Sigmoid colon (tissue), 7 donors: ENCODE measurements at places on chromosomes 4 and X. TPM values are rescaled to one million over a fixed set of nuclear protein-coding genes. Genes with fewer than 3 reads are reported as not detected.
A peak's percentile ranks its signal among the peaks of the same experiment; 100 is the strongest.

The GRXCR1 gene
- total RNA-seq, result not detected

The TCEAL8 gene
- total RNA-seq, result 81.0 TPM

The SOD3 gene
- 69.1 TPM for total RNA-seq

The MBNL3 gene
- 5.7 TPM for total RNA-seq

- peaks cover 32% of the 10 kb centered on the region for H3K4me1 ChIP-seq
- H3K36me3 ChIP-seq, result no peaks in the 10 kb centered on the region
- peak overlapping the region; percentile 27 for H3K27ac ChIP-seq
- H3K4me3 ChIP-seq, result no peak overlapping the region
Observed at GRCh38 chrX:119682019-119682989, 10.7 kb downstream of the SEPTIN6 start.

GRCh38 chr4:158769175-158769921 lies 522 bp downstream of the FNIP2 start:
- peak; percentile 77 for DNase-seq
- H3K36me3 ChIP-seq, result no peaks in the 10 kb centered on the region
- peaks cover 33% of the 10 kb centered on the region for H3K4me1 ChIP-seq
- H3K4me3 ChIP-seq, result peak overlapping the region; percentile 91
- no peaks in the 10 kb centered on the region for H3K27me3 ChIP-seq
- peak overlapping the region; percentile 92 for H3K27ac ChIP-seq

- no peak for DNase-seq
- H3K27me3 ChIP-seq, result no peaks in the 10 kb centered on the region
- H3K4me3 ChIP-seq, result no peak overlapping the region
- no peaks in the 10 kb centered on the region for H3K36me3 ChIP-seq
- H3K27ac ChIP-seq, result no peak overlapping the region
- H3K4me1 ChIP-seq, result no peaks in the 10 kb centered on the region
Observed at GRCh38 chrX:97070346-97070745, 186.6 kb downstream of the RPA4 start.

GRCh38 chr4:56976837-56977320 lies 527 bp downstream of the NOA1 start:
- H3K27me3 ChIP-seq, result no peaks in the 10 kb centered on the region
- peak overlapping the region; percentile 88 for H3K27ac ChIP-seq
- peak; percentile 71 for DNase-seq
- H3K4me1 ChIP-seq, result peaks cover 52% of the 10 kb centered on the region
- H3K36me3 ChIP-seq, result peaks cover 16% of the 10 kb centered on the region

- H3K27ac ChIP-seq, result no peak overlapping the region
- no peak for DNase-seq
- H3K36me3 ChIP-seq, result no peaks in the 10 kb centered on the region
- no peaks in the 10 kb centered on the region for H3K4me1 ChIP-seq
- no peak overlapping the region for H3K4me3 ChIP-seq
- H3K27me3 ChIP-seq, result no peaks in the 10 kb centered on the region
Observed at GRCh38 chr4:127238956-127239475, 393.7 kb upstream of the INTU start.

DNA sequence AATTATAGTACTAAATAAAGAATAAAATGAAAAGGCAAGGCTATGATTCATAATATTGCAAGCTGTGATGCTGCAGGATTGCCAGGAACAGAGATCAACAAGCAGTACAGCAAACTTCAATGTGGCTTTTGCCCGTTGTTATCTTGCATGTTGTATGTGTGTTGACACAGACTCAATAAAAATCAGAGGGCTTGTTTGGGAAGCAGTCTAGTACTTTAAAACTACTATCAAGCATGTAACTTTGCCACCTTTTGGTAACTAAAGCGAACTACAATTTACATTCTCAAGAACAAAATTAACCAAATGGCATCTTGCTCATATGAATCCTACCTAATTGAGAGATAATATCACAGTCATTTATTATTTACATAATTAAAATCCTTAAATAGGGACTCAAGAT lies 79.8 kb upstream of the GPM6A start:
- no peak overlapping the region for H3K4me3 ChIP-seq
- H3K36me3 ChIP-seq, result no peaks in the 10 kb centered on the region
- no peak for DNase-seq
- no peaks in the 10 kb centered on the region for H3K27me3 ChIP-seq
- H3K4me1 ChIP-seq, result peaks cover 5% of the 10 kb centered on the region

DNA sequence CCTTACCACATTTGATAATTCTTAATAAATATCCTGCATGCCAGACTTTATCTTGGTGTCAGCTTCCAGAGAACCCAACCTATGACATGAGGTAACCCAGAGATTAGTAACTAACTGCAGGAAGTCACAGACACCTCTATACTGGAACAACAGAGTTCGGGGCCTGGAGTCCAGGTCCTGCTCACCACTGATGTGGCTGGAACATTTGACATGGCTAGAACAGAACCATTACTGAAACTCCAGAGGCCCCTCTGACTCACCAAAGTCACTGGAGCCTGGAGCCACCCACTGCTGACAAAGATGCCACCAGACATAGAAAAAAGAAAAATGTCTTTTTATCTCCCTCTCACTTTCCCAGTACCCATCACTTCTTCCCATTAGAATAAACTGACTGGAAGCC lies 403.7 kb downstream of the MID1IP1 start:
- H3K36me3 ChIP-seq, result no peaks in the 10 kb centered on the region
- no peak overlapping the region for H3K27ac ChIP-seq
- H3K4me1 ChIP-seq, result no peaks in the 10 kb centered on the region
- H3K4me3 ChIP-seq, result no peak overlapping the region
- DNase-seq, result no peak

DNA sequence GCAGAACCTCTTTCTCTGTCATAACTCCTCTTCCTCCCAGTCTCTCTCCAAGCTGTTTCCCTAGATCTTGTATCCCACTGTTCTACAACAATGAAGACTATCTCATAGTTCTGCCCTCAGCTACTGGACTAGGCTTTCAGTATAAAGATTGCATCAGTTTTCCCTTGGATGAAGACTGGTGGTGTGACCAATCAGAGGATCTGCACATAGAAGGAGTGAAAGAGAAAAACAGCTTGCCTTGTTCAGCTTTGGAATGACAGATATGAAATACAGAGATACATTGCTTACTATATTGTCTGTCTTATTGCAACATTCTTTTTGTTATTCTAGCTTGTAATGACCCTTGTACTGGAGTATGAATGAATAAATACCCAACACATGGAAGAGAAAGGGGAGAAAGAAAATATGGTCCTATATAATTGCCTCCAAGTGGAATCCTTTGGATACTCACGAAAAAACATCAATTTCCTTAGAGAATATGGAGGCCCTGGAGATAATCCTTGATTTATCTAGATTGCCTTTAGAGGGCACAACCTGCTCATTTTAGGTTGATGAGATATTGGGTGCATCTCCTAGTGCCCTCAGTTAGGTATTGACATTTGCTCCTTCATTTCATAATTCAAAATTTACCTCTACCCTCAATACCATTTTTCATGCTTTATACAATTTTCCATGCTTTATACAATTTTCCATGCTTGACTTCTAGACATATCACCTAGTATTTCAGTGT lies 395.8 kb downstream of the NAF1 start:
- H3K27ac ChIP-seq, result no peak overlapping the region
- H3K4me3 ChIP-seq, result no peak overlapping the region
- H3K4me1 ChIP-seq, result no peaks in the 10 kb centered on the region
- no peak for DNase-seq
- H3K27me3 ChIP-seq, result no peaks in the 10 kb centered on the region

DNA sequence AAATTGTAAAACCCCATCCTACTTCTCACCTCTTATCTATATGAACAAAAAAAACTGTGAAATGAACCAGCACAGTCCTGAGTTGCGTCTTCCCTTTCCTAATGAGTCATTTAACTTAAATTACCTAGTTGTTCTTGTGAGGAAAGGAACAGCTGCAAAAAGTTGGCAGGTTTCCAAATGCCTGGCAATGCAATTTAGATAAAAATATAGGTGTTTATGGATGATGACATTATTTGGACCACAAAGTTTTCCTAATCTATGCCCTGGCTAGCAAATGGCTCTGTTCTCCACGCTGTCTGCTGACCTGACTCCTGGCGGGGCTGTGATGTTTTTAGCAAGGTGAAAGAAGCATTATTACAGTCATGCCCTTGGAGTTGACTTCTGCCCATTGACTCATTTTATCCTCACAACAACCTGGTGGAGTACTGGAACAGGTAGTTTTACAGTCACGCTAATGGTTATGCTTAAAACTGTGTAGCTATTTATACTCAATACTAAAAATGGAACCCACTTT lies 29.8 kb upstream of the RELL1 start:
- no peaks in the 10 kb centered on the region for H3K36me3 ChIP-seq
- H3K4me1 ChIP-seq, result no peaks in the 10 kb centered on the region
- no peak overlapping the region for H3K4me3 ChIP-seq
- H3K27me3 ChIP-seq, result no peaks in the 10 kb centered on the region
